ENCODE measurements at places on chromosomes 5 and 9.

DNA sequence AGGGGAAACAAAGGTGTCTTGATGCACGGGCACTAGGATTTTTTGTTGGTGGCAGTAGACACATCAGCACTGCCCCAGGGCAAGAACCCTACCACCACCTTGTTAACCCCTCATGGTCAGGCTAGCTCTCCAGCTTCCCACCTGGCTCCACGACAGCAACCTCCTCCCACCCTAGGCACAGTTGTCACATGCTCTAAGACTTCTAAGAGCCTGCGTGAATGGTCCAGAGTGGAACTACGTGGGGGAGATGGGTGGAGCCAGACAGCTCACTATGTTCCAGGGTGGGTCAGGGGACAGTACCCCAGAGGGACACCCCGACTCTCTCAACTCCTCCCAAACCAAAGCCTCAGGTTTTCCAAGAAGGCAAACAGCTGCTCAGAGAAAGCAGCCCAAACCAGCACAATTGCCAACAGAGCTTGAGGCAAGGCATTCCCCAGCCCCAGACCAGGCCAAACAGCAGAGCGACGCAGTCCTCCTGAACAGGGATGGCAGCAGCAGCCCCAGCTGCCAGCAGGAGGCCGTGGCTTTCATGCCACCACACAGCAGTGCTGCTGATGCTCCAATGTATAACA lies 78.0 kb downstream of the NRG2 start:
- no peak for DNase-seq

DNA sequence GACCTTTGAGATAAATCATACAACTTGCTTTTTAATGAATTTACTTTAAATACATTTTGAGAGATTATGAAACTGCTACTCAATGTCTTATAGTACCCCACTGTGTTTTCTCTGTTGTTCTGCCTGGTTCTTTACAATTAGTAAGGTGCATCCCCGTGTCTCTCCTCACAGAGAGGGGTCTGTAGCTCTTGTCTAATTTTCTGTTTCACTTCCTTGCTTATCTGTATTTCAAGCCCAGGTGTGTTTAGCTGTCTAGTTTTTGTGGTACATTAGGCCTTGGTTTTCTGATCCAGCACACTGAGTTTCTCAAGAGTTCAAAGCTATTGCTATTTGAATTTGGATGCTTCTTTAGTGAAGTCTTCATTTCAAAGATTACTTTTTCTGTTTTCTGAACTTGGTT lies 105.1 kb downstream of the MAST4 start:
- DNase-seq, result no peak

GRCh38 chr9:111258875-111259271 lies 71.2 kb downstream of the OR2K2 start:
- DNase-seq, result no peak

DNA sequence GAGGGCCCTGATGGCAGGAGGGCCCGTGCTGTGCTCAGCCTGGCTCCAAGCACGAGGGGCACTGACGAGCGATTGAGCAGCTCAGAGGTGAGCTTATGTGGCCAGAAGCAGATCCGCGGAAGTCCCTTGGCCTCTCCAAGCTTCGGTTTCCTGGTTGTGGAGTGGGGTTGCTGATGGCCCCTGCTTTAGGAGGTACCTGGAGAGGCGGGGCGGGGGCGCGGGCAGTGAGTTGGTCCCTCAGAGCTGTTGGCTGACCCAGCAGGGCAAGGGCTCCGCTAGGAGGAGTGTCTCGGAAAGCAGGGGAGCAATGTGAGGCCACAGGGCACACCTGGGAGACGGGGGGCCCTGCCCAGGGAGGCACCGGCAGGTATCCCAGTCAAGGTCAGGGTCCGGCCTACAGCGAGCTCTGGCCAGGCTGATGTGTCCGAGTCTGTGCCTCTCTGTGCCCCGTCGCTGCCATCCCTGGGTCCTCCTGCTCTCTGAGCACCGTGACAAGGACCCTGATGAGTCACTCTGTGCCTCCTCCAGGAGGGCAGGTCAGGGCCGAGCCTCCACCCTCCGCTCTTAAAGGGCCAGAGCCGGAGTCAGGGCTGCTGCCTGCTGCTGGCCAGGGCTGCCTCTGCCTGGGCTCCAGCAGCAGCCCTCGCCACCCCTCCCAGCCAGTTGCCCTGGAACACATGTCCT lies 14.8 kb downstream of the NCS1 start:
- peak; percentile 70 for DNase-seq

DNA sequence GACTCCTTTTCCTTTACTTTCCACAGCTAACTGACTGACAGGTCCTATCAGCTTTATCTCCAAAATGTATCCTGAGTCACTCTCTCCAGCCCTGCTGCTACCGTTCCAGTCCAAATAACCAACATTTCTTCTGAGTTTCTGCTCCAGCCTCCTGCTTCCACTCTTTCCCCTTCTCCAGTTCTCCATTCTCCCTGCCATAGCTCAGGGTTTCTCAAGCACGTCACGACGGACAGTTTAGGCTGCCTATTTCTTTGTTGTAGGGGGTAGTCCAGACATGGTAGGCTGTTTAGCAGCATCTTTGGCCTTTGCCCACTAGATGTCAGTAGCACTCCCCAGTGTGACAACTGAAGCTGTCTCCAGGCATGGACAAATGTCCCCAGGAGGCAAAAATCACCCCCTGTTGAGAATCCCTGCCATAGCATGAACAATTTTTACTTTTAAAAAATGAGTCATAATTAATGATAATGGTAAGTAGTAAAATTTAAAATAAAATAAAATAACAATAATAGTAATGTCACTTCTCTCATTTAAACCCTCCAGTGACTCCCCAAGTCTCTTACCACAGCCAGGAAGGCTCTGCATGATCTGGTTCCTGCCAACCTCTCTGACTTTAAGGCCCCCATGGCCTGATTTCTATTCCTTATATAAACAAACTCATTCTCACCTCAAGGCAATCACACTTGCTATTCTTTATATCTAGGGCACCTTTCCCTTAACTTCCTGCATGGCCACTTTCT lies 105.4 kb upstream of the FER start:
- DNase-seq, result peak; percentile 62

GRCh38 chr9:93124793-93125192 lies 9.3 kb downstream of the NINJ1 start:
- DNase-seq, result no peak
